ENCODE measurements at places on chromosomes 2 and 18. TPM values are rescaled to one million over a fixed set of nuclear protein-coding genes. Genes with fewer than 3 reads are reported as not detected.
A peak's percentile ranks its signal among the peaks of the same experiment; 100 is the strongest.

- no peaks in the 10 kb centered on the region for H3K36me3 ChIP-seq
- no peak for DNase-seq
- no peak overlapping the region for H3K4me3 ChIP-seq
- no peaks in the 10 kb centered on the region for H3K27me3 ChIP-seq
- no peak overlapping the region for H3K27ac ChIP-seq
Measured at GRCh38 chr18:652131-652530, 5.3 kb upstream of the TYMS start.

The CHRNA1 gene
- polyA plus RNA-seq: not detected

DNA sequence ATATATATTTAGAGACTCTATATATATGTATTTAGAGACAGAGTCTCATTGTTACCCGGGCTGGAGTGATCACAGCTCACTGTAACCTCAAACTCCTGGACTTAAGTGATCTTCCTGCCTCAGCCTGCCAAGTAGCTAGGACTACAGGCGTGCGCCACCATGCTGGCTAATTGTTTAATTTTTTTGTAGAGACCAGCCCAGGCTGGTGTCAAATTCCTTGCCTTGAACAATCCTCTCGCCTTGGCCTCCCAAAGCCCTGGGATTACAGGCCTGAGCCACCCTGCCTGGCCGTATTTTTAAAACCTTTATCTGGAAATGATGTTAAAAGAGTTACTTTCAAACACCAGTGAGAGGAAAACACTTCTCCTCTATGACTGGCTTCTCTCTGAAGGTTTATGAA lies 30.9 kb upstream of the PGAP1 start:
- no peak overlapping the region for H3K27ac ChIP-seq
- H3K4me1 ChIP-seq: no peaks in the 10 kb centered on the region
- no peak overlapping the region for H3K4me3 ChIP-seq

The IL18R1 gene
- 63.5 TPM for polyA plus RNA-seq

- H3K4me1 ChIP-seq: no peaks in the 10 kb centered on the region
- no peaks in the 10 kb centered on the region for H3K36me3 ChIP-seq
- DNase-seq: peak; percentile 47
- no peak overlapping the region for H3K27ac ChIP-seq
Measured at GRCh38 chr2:216635171-216635570, 2.0 kb downstream of the IGFBP2 start.

The DUSP19 gene
- polyA plus RNA-seq: 0.70 TPM

GRCh38 chr2:165149439-165149838 lies 54.4 kb downstream of the SCN3A start:
- H3K27me3 ChIP-seq: no peaks in the 10 kb centered on the region
- H3K27ac ChIP-seq: no peak overlapping the region
- DNase-seq: peak; percentile 11
- H3K4me3 ChIP-seq: no peak overlapping the region

GRCh38 chr2:157843935-157844334 lies 32.2 kb downstream of the ACVR1 start:
- H3K4me3 ChIP-seq: no peak overlapping the region
- no peaks in the 10 kb centered on the region for H3K27me3 ChIP-seq
- no peak for DNase-seq
- no peaks in the 10 kb centered on the region for H3K36me3 ChIP-seq
- peaks cover 23% of the 10 kb centered on the region for H3K4me1 ChIP-seq

- no peaks in the 10 kb centered on the region for H3K4me1 ChIP-seq
- H3K27ac ChIP-seq: no peak overlapping the region
- no peaks in the 10 kb centered on the region for H3K36me3 ChIP-seq
- no peaks in the 10 kb centered on the region for H3K27me3 ChIP-seq
- DNase-seq: no peak
- H3K4me3 ChIP-seq: no peak overlapping the region
Measured at GRCh38 chr2:17979707-17980106, 101.2 kb downstream of the KCNS3 start.

- H3K4me3 ChIP-seq: no peak overlapping the region
- no peak for DNase-seq
Measured at GRCh38 chr2:181305301-181306123, 151.7 kb upstream of the ITGA4 start.

GRCh38 chr2:127392133-127392827 lies 4.5 kb upstream of the MAP3K2 start:
- no peak for DNase-seq
- H3K27ac ChIP-seq: no peak overlapping the region
- H3K4me1 ChIP-seq: peaks cover 9% of the 10 kb centered on the region
- H3K4me3 ChIP-seq: no peak overlapping the region
- no peaks in the 10 kb centered on the region for H3K27me3 ChIP-seq
- H3K36me3 ChIP-seq: no peaks in the 10 kb centered on the region

GRCh38 chr2:99691926-99692325 lies 202.1 kb upstream of the REV1 start:
- H3K36me3 ChIP-seq: no peaks in the 10 kb centered on the region
- no peak overlapping the region for H3K4me3 ChIP-seq

GRCh38 chr18:55743133-55743532 lies 155.1 kb upstream of the TCF4 start:
- DNase-seq: no peak
- no peaks in the 10 kb centered on the region for H3K36me3 ChIP-seq
- H3K27me3 ChIP-seq: no peaks in the 10 kb centered on the region
- H3K27ac ChIP-seq: no peak overlapping the region
- H3K4me1 ChIP-seq: no peaks in the 10 kb centered on the region

The KIF5C gene
- 0.22 TPM for polyA plus RNA-seq

DNA sequence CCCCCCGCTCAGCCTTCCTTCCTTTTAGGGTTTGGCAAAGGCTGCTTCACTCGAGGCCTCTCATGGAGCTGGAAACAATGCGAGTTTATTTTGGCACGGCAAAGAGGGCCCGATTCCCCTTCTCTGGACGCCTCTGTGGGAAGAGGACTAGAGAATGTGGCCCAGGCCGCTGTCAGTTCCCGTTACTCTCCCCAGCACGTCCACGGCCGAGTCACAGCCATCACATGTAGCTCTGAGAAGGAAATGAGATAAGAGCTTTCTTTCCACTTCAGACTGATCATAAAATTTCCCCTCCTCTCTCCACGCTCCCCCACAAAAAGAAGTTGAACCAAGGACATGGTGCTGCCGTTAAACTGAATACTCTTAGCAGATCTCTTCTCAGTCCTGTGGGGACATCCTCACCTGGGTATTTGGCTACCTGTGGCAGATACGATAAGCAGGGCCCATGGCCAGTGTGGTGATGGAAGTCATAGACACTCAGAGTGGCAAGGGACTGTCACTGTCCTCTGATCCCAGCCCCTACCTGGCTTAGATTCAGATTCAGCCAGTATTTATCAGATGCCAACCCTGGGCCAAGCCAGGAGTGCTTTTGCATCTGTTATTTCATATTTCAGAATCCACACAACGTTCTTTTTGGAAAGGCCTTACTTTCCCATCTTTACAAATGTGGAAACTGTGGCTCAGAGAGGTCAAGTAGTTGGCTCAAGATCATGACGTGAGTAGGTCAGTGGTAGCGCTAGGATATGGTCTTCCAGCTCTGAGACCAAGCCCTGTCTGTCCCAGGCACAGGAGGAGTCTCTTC lies 101.2 kb downstream of the MCFD2 start:
- H3K27ac ChIP-seq: peak overlapping the region; percentile 71
- no peak overlapping the region for H3K4me3 ChIP-seq
- H3K4me1 ChIP-seq: peaks cover 24% of the 10 kb centered on the region
- H3K27me3 ChIP-seq: no peaks in the 10 kb centered on the region
- H3K36me3 ChIP-seq: no peaks in the 10 kb centered on the region

DNA sequence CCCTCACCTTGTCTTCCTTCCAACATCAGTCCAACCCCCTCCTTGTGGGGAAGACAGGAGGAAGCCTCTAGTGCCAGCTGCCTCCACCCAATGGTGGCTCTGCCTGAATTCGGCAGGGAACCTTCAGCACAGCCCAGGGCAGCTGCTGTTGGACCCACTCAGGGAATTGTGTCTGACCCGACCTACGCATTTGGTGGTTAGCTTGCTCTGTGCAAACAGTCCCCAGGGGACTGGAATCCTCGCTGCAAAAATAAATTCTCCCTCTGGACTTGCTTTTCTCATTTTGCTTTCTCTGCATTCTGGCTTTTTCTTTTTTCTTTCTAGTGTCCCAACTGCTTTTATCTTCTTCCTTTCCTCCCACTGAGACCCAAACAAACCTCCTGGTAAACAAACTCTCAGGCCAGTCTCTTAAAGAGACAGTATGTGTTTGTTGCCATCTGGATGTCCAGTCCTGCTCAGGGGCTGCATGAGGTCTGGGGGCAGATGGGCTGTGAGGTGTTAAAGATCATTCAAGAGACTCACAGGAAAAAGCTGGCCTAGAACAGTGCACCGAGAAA lies 137.7 kb upstream of the HAAO start:
- peak overlapping the region; percentile 72 for H3K27ac ChIP-seq
- DNase-seq: no peak
- H3K36me3 ChIP-seq: no peaks in the 10 kb centered on the region
- no peak overlapping the region for H3K4me3 ChIP-seq
- no peaks in the 10 kb centered on the region for H3K27me3 ChIP-seq

GRCh38 chr18:362311-363290 lies 94.8 kb upstream of the THOC1 start:
- no peaks in the 10 kb centered on the region for H3K36me3 ChIP-seq
- H3K27me3 ChIP-seq: no peaks in the 10 kb centered on the region
- no peak overlapping the region for H3K4me3 ChIP-seq
- peak; percentile 56 for DNase-seq
- H3K4me1 ChIP-seq: no peaks in the 10 kb centered on the region

GRCh38 chr2:238698072-238698352 lies 149.9 kb upstream of the TWIST2 start:
- no peaks in the 10 kb centered on the region for H3K4me1 ChIP-seq
- H3K36me3 ChIP-seq: no peaks in the 10 kb centered on the region
- H3K4me3 ChIP-seq: no peak overlapping the region
- no peaks in the 10 kb centered on the region for H3K27me3 ChIP-seq
- no peak overlapping the region for H3K27ac ChIP-seq

GRCh38 chr2:240136671-240137292 lies 677 bp upstream of the COPS9 start:
- peak overlapping the region; percentile 95 for H3K4me3 ChIP-seq
- H3K4me1 ChIP-seq: peaks cover 9% of the 10 kb centered on the region
- no peaks in the 10 kb centered on the region for H3K27me3 ChIP-seq
- H3K27ac ChIP-seq: no peak overlapping the region
- H3K36me3 ChIP-seq: peaks cover 18% of the 10 kb centered on the region
- no peak for DNase-seq

GRCh38 chr18:61953641-61954040 lies 60.8 kb upstream of the RNF152 start:
- H3K27me3 ChIP-seq: no peaks in the 10 kb centered on the region
- no peak overlapping the region for H3K4me3 ChIP-seq
- H3K4me1 ChIP-seq: no peaks in the 10 kb centered on the region

- no peaks in the 10 kb centered on the region for H3K27me3 ChIP-seq
- H3K4me1 ChIP-seq: peaks cover 7% of the 10 kb centered on the region
- no peak overlapping the region for H3K27ac ChIP-seq
- peak; percentile 65 for DNase-seq
- H3K36me3 ChIP-seq: no peaks in the 10 kb centered on the region
- no peak overlapping the region for H3K4me3 ChIP-seq
Measured at GRCh38 chr2:158202161-158202815, 100.6 kb downstream of the UPP2 start.

DNA sequence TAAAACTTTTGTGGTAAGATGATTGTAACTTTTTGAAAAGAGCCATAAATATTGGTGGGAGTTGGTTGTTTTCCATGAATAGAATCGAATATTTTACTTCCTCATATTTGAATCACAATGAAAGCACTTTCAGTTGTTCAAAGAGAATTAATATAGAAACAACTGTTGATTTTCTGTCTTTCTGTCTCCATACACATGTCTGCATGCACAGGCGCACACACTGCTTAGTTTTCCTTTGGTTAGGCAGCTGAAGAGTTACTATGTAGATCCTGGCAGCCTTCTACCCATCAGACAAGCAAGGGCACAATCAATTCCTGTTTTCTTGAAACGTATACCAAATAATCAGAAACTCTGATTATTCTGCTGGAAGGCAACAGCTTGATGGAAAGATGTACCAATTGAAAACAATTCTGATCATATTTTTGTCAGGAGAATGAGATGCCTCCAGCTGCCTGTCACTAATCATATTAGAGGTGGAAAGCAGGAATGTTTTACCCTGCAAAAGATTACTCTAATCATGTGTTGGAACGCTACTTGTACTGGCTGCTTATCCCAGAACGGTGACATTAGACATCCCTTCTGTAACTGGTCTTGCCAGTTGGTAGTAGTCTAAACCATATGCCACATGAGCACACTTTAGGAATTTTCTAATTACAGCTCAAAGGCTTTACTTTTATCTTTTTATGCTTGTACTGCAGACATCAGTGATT lies 24.0 kb downstream of the SPATS2L start:
- no peaks in the 10 kb centered on the region for H3K27me3 ChIP-seq
- no peaks in the 10 kb centered on the region for H3K36me3 ChIP-seq
- H3K4me1 ChIP-seq: peaks cover 2% of the 10 kb centered on the region
- no peak overlapping the region for H3K27ac ChIP-seq
- DNase-seq: no peak

The CHAC2 gene
- polyA plus RNA-seq: 4.9 TPM

The DOK1 gene
- 18.6 TPM for polyA plus RNA-seq

The LDLRAD4 gene
- 3.2 TPM for polyA plus RNA-seq

The CRYGC gene
- not detected for polyA plus RNA-seq

GRCh38 chr2:131105950-131106801 lies 1.0 kb downstream of the PLEKHB2 start:
- peaks cover 8% of the 10 kb centered on the region for H3K4me1 ChIP-seq
- H3K4me3 ChIP-seq: peak overlapping the region; percentile 77
- no peaks in the 10 kb centered on the region for H3K27me3 ChIP-seq
- H3K27ac ChIP-seq: peak overlapping the region; percentile 94

DNA sequence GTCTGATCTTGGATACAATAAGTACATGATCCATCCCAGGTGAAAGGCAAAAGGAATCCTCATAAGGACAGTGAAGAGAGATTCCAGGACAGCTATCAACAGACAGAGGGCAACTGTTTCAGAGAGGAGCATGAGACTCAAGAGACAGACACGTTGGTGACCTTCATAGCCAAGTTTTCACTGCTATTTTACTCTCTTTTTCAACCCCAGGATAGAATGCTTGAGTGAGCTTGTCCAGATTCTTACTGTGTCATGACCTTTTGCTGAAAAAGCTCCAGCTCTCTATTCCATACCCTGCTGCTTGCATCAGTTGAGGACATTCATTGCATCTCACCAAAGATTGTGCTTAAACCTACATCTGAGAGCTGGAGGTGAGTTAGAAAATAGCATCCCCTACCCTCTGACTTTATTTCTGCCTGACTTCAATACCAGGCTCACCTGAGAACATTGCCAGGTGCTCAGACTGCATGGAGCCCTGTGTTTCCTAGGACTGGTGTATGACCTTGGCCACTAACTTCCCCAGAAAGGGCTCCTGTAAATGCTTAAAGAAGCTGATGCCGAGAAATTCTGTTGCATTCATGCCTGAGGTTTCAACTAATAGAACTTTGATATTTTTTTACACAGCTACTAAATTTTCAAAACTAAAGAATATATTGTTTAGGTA lies 70.4 kb upstream of the TMEM17 start:
- H3K27me3 ChIP-seq: no peaks in the 10 kb centered on the region
- H3K27ac ChIP-seq: no peak overlapping the region
- no peak for DNase-seq
- no peaks in the 10 kb centered on the region for H3K4me1 ChIP-seq
- H3K4me3 ChIP-seq: no peak overlapping the region
- H3K36me3 ChIP-seq: no peaks in the 10 kb centered on the region

GRCh38 chr2:113910967-113911678 lies 21.2 kb downstream of the ACTR3 start:
- H3K27me3 ChIP-seq: no peaks in the 10 kb centered on the region
- H3K4me3 ChIP-seq: no peak overlapping the region
- no peak for DNase-seq
- H3K4me1 ChIP-seq: no peaks in the 10 kb centered on the region

Measured in lung (tissue), 17 donors.